Activated naive CD4-positive, alpha-beta T cell treated with anti-CD3 and anti-CD28 coated beads for 36 hours (primary cell): ENCODE measurements at places on chromosomes 3 and 15. TPM values are rescaled to one million over a fixed set of nuclear protein-coding genes. Genes with fewer than 3 reads are reported as not detected.

P3H2 gene
- not detected for total RNA-seq

OR4M2 gene
- not detected for total RNA-seq

GOLGA8T gene
- not detected for total RNA-seq

SAMMSON gene
- not detected for total RNA-seq

PRR23C gene
- not detected for total RNA-seq

RBPMS2 gene
- not detected for total RNA-seq

ZNF80 gene
- total RNA-seq, result 0.67 TPM

CD276 gene
- total RNA-seq, result 1.2 TPM

DUSP7 gene
- total RNA-seq, result 8.2 TPM

PIF1 gene
- 43.9 TPM for total RNA-seq

SLC24A5 gene
- not detected for total RNA-seq

ZDHHC23 gene
- total RNA-seq, result 5.4 TPM

DNA sequence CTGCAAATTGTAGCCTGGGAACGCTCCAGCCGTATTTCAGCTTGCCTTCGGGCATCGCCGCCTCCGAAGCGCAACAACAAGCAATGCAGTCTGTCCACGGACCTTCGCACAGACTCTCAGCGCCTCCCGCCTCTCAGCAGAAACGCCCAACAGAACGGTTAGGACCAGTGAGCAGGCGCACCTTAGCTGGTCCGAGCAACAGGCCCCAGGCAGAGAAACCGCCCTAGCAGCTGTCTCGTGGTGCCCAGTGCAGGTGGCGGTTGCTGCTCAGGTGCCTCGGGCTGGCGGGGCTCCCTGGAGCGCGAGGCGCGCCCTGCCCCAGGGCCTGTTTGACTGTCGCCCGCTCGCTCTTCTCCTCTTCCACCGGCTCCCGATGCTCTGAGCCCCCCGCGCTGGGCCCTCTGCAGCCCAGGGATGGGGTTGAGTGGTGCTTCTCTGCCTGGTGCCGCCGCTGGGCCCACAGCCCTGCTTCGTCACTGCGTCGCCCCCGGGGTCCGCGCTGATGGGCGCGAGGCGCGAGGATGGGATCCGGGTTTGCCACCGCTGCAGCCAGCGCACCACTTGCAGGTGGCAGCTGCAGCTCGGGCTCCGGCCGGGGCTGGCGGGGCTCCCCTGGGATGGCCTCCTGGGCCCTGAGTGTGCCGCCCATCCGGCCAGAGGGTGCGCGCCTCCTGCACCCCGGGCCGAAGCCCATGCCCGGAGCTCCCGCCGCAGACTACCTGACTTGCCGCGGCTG, 268.4 kb upstream of the FRG2C start:
- DNase-seq, result no peak

DNA sequence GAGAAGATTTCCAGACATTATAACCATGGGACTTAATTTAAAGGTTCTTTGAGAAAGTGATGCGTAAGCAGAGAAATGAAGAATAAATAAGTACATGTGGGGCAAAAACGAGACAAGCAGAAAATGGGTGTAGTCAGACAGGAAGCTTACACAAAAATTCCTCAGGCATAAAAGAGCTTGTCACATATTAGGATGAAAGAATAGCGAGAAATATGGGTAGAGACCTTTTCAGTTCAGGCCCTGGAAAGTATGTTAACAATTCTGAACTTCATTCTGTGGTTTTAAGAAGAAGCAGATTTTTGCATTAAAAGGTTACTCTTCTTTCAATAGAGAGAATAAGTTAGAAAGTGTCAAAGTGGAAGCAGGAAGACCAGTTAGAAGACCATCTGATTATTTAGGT, 352.4 kb downstream of the ROBO1 start:
- no peak for DNase-seq

GRCh38 chr15:42619656-42620371, 44.4 kb downstream of the STARD9 start:
- DNase-seq, result no peak

DNA sequence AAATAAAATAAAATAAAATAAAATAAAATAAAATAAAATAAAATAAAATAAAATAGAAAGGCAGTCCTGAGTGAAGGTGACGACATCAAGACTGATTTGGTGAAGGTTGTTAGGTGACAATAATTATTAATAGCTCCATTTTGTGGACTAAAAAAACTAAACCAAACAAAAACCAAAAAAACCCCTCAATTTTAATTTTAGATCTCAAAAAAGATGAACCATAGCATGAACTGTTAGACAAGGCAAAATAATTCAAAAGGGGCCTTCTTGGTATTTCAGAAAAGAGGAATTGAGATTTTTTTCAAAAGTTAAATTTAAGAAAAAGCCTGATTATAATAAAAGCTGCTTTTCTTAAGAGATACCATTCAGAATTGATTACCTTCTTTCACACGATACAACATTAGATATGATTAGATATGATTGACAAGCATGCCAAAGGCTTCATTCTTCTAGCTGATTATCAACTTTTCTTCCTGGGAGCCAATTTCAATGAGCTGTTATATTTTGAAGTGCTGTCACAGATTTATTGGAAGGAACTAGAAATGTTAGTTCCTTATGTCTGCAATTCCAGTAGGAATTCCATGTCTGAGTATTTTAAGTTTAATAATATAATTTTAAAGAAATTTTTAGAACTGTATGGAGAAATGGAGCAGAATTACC, 244.7 kb downstream of the MBNL1 start:
- no peak for DNase-seq

DNA sequence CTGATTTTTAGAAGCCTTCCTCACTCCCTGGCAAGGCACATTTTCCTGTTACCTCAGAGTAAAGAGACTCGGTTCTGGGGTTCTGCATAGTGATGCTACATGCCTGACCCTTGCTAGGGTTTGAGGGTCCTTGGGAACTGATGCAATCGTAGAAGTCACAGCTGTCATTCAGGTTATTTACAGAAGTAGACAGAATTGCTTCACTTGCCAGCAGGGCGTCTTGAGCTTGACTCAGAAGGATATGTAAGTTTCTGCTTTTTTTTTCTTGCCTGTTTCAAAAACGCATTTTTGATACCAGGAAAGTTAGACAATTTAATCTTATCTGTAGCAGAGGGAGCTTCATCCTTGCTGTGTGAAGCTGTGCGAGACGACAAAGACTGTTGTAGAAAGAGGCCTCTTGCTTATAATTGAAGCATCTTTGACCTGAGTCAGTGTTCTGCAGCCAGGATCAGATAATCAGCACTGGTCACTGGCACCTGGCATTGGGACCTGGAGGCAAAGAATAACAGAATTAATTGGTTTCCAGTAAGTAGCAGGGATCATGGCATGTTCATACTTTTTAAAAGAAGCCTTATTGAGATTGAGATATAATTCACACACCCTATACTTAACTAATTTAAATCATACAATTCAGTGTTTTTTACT, 24.8 kb downstream of the CACNA1D start:
- no peak for DNase-seq

GRCh38 chr3:179768080-179768479, 115.2 kb downstream of the USP13 start:
- no peak for DNase-seq

GRCh38 chr3:41565003-41565402, 365.7 kb downstream of the CTNNB1 start:
- no peak for DNase-seq

DNA sequence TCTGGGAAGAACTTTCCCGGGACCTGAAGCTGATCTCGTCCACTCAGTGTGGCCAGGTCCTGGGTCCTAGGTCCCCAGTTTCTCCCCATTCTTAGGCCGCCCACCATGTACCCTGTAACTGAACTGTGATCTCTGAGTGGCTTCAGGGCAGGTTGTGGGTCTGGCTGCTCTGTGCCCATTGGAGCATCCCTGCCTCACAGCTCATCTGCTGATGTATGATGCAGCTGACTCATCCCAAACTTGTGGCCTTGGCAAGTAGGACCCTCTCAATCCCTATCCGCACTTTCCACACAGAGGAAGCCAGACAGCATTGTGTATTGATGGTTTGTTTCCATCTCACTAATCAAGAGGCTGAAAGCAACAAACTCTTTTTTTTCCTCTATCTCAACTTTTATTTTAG, 69.1 kb upstream of the XCR1 start:
- no peak for DNase-seq

DNA sequence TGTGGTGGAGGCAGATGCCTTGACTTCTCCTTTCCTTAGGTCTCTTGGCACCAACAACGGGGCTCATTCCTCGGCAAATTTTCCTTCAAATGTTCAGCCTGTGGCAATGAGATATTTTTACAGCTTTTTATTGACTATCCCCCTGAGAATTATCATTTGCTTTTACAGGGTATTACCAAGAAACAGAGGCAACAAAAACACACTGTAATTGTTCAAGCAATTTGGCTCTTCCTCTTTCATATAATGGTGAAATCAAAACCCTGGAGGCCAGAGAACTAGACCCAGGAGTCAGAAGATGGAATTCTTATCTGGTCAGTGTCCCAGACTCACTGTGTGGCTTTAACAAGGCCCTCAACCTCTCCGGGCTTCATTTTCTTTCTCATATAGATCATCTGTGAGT, 40.1 kb downstream of the TRIM42 start:
- DNase-seq, result no peak

DNA sequence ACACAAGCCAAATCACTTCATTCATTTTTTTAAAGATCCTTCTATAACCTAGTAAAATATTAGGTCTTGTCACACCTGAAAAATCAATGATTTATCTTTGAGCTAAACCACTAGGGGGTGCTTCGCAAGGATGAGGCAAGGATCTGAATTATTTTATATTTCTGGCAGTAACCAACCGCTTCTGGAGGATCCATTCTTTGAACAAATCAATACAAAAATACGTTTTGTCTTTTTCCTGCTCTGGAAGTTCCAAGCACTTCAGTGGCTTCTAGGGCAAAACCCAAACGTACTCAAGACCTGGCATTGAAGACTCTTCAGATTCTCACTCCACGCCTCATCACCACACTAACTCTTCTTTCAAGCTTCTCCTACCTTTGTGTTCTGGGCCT, 486 bp downstream of the LSG1 start:
- peak; percentile 34 for DNase-seq

DNA sequence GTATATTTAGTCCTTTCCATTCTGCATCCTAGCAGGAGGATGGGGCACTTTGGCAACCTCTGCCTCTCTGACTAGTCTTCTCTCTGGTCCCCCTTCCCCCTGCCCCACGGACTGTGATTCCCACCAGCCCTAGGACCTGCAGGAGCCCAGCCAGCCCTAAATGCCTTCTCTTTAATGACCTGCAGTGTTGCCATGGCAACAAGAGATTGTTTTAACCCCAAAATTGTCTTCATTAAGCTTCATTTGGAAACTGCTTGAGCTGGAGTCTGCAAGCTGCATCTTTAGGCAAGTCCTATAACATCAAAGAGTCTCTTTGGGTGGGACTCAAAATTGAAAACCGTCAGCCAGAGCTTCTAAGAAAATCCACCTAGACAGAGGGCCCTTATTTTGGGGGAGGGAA, 59.7 kb upstream of the ANKRD34C start:
- DNase-seq, result no peak

GRCh38 chr3:110752307-110752706, 319.3 kb upstream of the NECTIN3 start:
- DNase-seq, result no peak

- no peak for DNase-seq
Measured at GRCh38 chr15:98860281-98861041, 147.1 kb downstream of the PGPEP1L start.

GRCh38 chr3:38545983-38546382, 49.8 kb downstream of the EXOG start:
- DNase-seq, result no peak

GRCh38 chr15:59178151-59178695, 28.4 kb upstream of the LDHAL6B start:
- no peak for DNase-seq

GRCh38 chr3:44522494-44522933, 32.5 kb upstream of the ZKSCAN7 start:
- DNase-seq, result no peak

GRCh38 chr15:60134609-60135008, 130.5 kb downstream of the FOXB1 start:
- DNase-seq, result no peak

GRCh38 chr3:177883957-177884356, 652.3 kb upstream of the KCNMB2 start:
- no peak for DNase-seq

DNA sequence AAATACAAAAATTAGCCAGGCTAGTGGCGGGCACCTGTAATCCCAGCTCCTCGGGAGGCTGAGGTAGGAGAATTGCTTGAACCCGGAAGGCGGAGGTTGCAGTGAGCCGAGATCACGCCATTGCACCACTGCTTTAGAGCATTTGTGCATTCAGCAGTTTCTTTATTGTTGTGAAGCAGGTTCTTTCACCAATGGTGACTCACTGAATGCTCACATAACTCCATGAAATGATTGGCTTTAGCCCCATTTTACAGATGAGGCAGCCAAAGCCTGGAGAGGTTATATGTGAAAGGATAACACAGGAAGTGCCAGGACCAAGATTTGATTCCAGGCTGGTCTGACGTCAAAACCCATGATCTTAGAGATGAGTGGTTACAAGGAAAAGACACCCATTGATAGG, 195.2 kb downstream of the SLCO3A1 start:
- no peak for DNase-seq

DNA sequence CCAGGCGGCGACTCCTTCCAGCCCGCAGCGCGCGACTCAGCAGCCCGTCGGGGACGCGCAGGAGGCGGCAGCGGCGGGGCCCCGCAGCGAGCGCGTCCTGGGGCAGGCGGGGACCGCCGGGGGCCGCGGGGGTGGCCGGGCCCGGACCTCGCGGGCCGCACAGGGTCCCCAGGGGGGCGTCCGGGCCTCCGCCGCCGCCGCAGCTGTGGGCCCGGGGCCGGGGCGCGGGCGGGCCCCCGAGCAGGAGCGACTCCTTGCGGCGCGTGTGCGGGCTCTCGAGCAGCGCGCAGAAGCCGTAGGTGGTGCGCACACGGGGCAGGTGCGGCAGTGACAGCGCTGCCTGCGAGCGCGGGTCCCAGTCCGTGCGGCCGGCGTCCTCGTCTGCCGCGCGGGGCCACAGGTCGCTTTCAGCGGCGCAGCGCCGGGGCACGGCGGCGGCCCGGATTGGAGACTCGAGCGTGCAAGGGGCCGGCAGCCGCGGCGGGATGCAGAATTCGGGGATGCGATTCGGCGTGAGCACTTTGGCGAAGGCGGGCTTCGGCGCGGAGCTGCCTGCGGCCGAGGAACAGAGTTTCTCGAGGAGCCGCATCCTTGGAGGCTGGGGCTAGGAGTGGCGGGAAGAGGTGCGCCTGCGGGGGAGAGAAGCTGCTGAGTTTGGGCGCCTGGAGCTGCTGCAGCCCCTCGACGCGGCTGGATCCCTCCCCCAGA, 535 bp downstream of the C2CD4B start:
- DNase-seq, result no peak

DNA sequence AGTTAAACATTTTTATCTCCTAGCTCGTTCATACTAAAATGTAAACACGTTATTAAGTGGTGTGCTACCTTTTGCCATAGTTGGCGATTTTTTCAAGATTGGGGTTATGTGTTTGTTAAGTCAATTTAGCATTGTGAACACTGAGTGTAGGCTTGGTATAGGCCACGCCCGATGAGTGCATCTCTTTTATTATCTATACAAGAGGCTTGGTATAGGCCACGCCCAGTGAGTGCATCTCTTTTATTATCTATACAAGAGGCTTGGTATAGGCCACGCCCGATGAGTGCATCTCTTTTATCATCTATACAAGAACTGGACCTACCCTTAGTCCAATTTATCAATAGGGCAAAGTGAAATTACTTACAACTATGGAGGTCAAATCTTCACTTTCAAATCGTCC, 70.4 kb downstream of the NIPA2 start:
- DNase-seq, result no peak
